ENCODE measurements at places on chromosomes 12 and 14. TPM values are rescaled to one million over a fixed set of nuclear protein-coding genes. Genes with fewer than 3 reads are reported as not detected.

Gene PDZRN4
- not detected for total RNA-seq

Gene C1R
- total RNA-seq = 35.8 TPM

Gene CCDC91
- 13.8 TPM for total RNA-seq

Gene KRT6B
- total RNA-seq = not detected

Gene POU6F1
- 4.2 TPM for total RNA-seq

Gene AMDHD1
- total RNA-seq = not detected

Gene WASHC3
- 54.8 TPM for total RNA-seq

Gene MFAP5
- 194 TPM for total RNA-seq

Gene CNTN1
- total RNA-seq = not detected

Gene SLC4A8
- total RNA-seq = 11.8 TPM

Gene LHX5
- total RNA-seq = not detected

Gene ABCC9
- total RNA-seq = 8.1 TPM

Gene SMCO3
- 0.14 TPM for total RNA-seq

Gene NUAK1
- total RNA-seq = 27.1 TPM

Gene ASCL1
- not detected for total RNA-seq

Gene C12orf54
- total RNA-seq = not detected

Gene ERP29
- total RNA-seq = 88.2 TPM

Gene ITGB7
- total RNA-seq = 1.0 TPM

Gene GLI1
- 4.5 TPM for total RNA-seq

Gene RHEBL1
- 0.59 TPM for total RNA-seq

Gene WIF1
- total RNA-seq = not detected

Gene PEBP1
- total RNA-seq = 242 TPM

Gene PLBD1
- not detected for total RNA-seq

Gene ZFC3H1
- 23.4 TPM for total RNA-seq

Measured in HFFc6 (cell line).